ENCODE measurements at places on chromosomes 16 and 17.

GRCh38 chr16:17564856-17565255 lies 94.1 kb upstream of the XYLT1 start:
- DNase-seq: no peak

GRCh38 chr16:75647112-75647491 lies 363 bp downstream of the KARS1 start:
- no peak for DNase-seq

DNA sequence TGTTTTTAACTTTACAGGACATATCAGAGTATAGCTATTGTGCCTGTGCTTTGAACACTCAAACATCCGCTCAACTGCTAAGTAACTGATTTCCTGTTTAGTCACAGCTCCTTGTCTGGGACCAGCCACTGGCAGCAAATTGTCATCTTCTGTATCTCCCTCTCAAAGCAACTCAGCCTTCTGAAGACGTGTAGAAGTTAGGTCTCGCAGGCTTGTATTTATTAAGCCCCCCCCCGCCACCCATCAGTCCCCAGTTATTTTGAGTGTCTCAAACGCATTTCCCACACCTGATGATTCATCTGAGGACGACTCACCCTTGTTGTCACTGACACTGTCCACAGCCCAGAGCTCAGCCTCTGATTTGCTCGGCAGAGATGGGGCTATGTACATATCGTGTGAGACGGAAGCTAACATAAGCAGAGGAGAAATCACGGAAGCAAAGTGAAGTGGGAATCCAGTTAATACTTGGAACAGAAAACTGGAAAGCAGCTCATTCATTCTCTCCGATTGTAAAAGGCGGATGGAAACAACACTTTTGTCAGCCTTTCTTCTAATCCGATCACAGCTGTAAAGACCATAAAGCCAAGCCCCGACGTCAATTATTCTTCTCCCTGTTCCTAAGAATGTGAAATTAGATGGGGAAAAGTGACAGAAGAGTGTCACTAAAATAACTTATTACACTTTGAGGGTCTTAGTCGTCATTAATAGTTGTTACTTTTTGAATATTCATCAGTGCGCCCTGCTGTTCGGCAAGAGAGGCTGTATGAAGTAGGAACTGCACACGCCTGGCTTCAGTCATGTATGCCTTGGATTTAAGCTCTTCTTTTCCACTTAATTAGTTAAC lies 64.2 kb downstream of the PITPNC1 start:
- DNase-seq: peak; percentile 75

GRCh38 chr17:81328978-81329926 lies 34.1 kb upstream of the SLC38A10 start:
- peak; percentile 44 for DNase-seq

DNA sequence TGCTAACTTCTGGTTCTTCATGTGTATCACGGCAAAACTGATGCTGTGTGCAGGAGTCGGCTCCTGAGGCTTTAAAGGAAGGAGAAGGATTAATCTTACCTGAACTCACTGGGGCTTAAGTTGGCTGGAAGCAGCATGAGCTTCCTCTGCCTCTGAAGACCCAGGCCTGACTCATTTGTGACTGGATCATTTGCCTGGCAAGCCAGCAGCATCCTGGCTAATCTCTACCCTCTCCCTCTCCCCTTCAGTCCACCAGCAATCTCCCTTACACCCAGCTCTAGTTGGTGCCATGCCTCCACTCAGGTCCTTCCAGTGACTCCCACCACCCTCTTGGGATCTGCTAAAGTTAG lies 150.3 kb downstream of the IRX3 start:
- no peak for DNase-seq

GRCh38 chr17:46024590-46024989 lies 25.5 kb downstream of the STH start:
- DNase-seq: no peak

DNA sequence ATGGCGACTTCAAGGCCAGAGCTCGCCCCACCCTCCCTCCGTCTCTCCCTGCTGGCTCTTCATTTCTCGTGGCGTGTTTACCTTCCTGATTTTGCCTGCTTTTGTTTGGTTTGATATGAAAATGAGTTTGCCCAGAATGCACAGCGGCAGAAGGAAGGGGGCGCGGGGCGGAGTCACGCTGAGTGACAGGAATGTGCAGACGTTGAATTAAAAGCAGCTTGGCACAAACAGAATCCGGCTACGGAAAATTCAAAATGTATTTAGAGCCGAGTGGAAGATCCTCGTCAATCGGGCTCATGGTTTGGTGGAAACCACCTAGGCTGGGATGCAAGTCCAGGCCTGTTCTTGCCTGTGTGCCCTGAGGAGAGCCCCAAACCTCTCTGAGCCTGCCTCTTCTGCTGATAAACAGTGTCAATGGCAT lies 102.7 kb downstream of the SDK2 start:
- no peak for DNase-seq

- no peak for DNase-seq
Observed at GRCh38 chr17:67566656-67567055, 151.1 kb upstream of the NOL11 start.

DNA sequence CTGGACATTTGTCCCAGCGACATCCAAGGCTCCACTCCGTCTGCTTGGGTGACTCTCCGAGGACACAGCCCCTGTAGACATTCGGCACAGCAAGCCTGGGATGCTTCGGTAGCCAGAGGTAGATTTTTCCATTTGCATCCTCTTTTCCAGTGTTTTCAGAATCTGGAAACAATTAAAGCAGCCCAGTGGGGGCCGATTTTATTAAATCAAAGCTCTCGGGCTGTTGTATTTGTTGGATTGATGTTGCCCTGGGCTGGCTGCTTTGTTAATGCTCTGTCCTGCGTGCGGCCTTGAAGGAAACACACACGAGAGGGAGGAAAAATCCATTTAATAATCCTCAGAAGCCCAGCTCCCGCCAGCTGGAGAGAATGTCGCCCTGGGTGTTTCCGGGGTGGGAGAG lies 158.1 kb upstream of the CIBAR2 start:
- no peak for DNase-seq

DNA sequence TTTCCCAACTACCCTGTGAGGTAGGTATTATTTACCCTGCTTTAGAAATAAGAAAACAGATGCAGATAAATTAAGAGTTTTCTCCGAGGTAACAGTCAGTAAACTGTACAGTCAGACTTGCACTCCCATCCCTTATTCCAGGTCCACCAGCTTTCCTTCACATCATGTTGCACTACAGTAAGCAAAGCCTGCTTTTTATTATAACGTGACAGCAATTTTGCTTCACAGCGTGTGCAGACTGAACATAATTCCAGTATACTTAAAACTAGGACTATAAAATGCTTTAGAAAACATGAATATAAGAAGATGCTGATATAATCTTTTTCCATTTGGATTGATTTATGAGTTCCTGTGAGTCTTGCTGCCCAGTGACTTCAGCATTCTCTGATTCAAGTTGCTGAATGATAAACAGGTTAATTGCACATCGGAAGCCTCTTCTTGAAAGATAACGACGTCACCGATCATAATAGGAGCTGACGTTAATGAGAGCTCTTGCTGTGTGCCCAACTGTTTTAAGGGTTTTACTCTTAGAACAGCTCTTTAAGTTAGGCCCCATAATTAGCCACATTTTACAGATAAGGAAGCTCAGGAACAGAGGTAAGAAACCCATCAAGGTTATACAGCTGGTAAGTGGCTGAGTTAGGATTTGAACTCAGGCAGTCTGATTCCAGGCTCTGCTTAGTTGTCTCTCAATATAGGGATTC lies 1.4 kb downstream of the LIG3 start:
- DNase-seq: no peak

DNA sequence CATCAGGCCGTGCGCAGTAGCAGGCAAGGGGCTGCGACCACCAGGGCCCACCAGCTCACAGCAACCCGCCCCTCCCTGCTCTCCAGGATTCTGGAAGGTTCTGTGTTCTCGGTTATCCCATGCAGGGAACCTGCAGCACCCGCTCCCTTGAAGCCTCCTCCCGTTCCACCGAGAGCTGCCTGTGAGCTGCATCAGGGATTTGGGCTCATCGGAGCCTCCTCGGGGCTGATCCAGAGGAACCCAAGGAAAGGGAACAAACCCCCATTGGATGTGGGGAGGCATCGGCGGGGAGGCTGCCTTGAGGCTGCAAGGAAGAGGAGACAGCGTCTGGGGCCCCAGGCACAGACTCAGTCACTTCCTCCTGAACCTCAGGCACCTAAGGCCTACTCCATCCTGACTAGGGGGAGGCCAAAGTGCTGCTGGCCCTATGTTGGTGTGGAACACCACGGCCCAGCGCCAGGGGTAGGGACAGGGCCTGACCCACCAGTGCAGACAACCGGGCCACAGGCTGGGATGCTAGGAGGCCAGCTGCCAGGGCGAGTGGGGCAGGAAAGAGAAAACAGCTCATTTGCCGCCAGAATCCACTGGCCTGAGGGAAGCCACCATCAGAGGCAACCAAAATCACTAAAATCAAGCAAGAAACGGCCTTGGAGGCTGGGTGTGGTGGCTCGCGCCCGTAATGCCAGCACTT lies 14.4 kb upstream of the LGALS3BP start:
- no peak for DNase-seq

DNA sequence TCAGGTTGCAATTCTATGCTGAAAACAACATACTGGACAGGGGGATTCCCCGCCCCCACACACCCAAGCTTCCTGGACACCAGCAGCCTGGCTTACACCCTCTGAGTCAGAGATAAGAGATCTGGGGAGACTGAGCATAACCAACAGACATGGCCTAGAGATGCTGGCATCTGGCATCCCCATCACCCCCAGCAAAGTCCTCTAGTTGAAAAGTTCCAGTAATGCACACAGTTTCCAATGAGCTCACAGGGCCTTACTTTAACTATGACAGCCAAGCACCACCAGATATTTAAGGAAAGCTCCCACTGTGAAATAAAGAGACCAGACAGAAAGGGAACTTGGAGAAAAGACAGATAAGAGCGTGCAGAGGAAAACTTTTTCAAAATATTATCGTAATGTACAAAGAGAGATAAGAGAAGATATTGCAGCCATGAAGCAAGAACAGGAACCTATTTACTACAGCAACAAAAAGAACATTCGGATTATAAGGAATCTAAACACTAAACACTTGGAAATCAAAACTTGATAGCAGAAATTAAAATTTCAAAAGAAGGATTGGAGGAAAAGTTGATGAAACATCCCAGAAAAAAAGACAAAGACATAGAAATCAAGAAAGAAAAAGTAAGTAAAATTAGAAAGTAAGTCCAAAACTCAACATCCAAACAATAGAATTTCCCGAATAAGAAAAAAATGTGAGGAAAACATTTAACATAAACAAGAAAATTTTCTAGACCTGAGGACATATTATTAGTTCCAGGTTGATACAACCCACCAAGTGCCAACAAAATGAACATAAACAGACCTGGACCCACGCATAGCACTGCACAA lies 17.2 kb upstream of the ALOX15 start:
- no peak for DNase-seq

- no peak for DNase-seq
Observed at GRCh38 chr16:29834079-29834478, 13.8 kb downstream of the MVP start.

- DNase-seq: no peak
Observed at GRCh38 chr17:50952013-50952412, 85.9 kb upstream of the TOB1 start.

DNA sequence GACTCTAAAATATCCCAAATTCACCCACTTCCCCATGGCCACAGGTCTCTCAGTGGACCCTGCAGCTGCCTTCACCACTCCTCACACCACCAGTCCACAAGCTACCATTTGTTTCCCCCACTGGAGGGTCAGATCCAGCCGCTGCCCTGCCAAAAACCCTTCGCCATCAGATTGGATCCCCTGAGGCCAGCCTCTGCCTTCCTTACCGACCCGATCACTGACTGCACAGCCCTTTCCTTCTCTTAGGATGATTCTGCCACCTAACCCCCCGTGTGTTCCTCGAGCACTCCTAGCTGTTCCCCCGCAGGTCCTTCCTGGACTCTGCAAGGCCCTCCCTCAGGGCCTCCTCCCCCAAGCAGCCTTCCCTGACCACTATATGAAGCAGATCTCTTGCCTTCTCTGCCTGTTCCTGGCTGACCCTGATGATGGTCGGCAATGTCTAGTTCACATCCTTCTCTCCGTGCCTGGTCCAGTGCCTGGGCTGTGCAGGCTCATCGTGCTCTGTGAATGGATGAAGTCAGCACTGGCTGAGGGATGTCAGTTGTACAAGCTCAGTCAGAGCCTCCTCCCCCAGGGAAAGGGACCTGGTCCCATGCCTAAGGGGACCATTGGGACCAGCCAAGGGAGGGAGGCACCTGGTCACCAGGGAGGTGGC lies 46.0 kb downstream of the CPNE2 start:
- no peak for DNase-seq

- DNase-seq: no peak
Observed at GRCh38 chr16:85370881-85371651, 242.1 kb upstream of the GSE1 start.

- no peak for DNase-seq
Observed at GRCh38 chr17:82519971-82520903, 705 bp downstream of the FOXK2 start.

GRCh38 chr16:57795431-57795878 lies 6.8 kb downstream of the KIFC3 start:
- no peak for DNase-seq

DNA sequence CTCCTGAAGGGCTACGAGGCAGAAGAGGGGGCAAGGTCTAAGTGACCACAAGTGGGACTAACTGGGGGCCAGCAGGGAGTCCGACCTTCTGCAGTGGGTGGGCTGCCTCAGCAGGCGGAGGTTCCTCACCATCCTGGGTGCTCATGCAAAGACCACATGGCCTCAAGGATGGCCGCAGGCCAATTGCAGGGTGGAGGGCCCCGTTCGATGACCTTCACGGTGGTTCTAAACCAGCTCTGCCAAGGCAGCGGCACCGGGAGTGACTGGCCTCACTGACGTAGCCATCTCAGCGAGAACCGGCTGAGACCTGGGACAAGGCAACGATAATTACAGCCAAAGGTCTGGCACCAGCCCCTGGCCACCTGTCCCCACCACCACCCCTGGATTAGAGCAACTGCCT lies 5.7 kb downstream of the SMIM5 start:
- no peak for DNase-seq

DNA sequence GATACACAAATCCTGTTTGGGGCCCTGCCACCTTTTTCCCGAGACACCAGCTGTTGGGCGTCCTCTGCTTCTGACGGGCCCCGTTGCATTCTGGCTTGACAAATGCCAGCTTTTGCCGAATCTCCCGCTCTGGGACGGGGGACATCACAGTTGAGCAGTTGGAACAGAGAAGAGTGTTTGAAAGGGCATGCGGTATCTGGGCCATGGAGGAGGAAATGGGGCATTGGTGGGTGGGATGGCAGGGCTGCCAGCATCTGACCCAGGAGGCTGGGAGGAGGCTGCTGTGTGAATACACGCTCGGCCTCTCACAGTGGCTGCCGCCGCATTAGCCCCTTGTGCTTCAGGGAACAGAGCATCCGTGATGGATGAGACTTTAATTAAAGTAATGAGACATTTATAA lies 184.3 kb upstream of the TNRC6C start:
- no peak for DNase-seq

GRCh38 chr16:19783363-19784182 lies 65.5 kb downstream of the IQCK start:
- no peak for DNase-seq
